ENCODE measurements at places on chromosomes 12 and 14. TPM values are rescaled to one million over a fixed set of nuclear protein-coding genes. Genes with fewer than 3 reads are reported as not detected.

- DNase-seq: no peak
Observed at GRCh38 chr12:132043216-132043615, 93.5 kb downstream of the EP400 start.

- DNase-seq: no peak
Observed at GRCh38 chr12:26379777-26380467, 184.5 kb downstream of the SSPN start.

- DNase-seq: peak; percentile 42
Observed at GRCh38 chr14:103629503-103630121, 601 bp downstream of the KLC1 start.

GRCh38 chr14:69631509-69631908 is 20.1 kb downstream of the SUSD6 start:
- DNase-seq: no peak

DNA sequence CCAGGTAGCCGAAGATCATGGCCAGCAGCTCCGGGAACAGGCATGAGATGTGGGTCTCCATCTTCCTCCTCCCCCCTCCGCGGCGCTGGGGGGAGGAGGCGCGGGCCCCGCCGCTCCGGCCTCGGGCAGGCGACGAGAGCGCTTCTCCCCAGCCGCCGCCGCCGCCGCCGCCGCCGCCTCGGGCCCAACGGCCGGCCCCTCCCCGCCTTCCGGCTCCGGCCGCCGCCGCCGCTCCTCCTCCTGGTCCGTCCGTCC is 448 bp downstream of the FBXL14 start:
- no peak for DNase-seq

DNA sequence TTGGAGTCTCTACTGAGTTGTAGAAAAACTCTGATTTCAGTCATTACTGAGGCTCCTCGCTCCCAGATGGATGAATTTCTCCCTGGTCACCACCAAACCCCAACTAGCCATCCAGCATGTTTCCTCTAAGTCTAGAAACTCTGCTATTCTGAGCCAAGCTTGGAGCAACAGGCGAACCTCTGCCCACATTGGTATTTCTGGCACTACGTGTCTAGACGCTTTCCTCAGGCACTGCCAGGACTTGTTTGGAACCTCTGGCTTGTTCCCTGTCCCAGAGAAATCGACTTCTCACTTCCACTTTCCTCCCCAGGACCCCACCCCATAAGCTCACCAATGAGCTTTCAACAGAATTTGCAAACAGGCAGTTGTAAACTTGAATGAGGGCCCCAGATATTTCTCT is 27.6 kb downstream of the WSCD2 start:
- no peak for DNase-seq

DNA sequence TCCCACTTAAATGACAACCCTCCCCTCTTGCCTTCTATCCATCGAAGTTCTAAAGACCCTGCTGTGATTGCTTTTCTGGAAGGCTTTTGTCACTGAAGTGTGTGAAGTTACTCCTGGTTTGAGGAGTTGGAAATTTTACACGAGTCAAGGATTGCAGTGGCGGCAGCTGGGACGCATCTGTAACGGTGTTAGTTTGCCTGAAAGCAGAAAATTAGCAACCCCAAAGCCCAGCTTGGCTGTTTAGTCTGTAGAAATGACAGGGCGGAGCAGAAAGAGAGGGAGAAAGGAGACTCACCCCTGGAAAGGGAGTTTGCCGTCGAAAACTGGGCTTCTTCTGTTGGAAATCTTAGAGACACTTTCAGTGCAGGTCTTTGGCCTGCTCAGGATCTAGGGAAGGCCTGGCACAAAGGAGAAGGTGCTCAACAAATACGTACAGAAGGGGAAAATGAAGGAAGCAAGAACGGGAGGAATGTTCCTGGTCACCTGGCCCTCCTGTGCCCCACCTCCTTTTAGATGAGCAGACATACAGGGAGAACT is 931 bp upstream of the MYF5 start:
- DNase-seq: no peak

GRCh38 chr12:132364348-132364902 is 35.0 kb upstream of the GALNT9 start:
- DNase-seq: no peak

DNA sequence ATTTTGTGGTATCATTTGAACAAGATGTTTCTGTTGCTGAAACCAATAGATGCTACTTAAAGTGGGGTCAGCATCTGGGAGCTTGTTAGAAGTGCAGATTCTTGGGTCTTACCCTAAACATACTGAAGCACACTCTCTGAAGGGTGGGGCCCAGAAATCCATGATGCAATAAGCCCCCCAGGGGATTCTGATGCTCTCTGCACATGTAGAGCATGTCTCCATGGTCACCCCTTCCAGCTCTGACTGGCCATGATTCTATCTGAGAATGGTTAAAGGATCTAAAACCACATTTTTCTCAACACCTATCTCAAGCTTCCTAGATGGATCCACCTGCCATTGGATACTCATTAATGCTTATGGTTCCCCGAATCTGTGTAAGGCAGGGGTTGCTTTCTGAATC is 20.4 kb downstream of the JDP2 start:
- DNase-seq: no peak

- DNase-seq: no peak
Observed at GRCh38 chr12:113888435-113888834, 77.7 kb downstream of the RBM19 start.

DNA sequence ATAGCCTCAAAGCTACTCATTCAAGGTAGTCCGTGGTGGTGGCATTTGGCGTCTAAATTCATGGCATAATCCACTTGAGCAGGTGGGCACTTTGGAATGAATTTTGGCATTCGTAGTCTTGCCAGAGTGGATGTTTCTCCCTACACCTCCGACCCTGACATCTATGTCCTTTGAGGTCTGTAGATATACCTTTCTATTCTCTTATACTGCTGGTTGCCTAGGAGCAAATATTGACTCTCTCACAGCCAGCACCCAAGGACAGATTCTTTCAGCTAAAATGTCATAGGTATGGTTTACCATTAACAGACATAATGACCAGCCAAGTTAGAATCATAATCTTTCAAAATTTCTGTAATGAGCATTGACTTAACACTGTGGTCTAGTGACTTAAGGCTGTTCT is 47.4 kb upstream of the FLRT2 start:
- DNase-seq: no peak

- no peak for DNase-seq
Observed at GRCh38 chr12:57615637-57616036, 4.4 kb downstream of the ARHGEF25 start.

- DNase-seq: peak; percentile 14
Observed at GRCh38 chr12:22282283-22282682, 52.2 kb downstream of the ST8SIA1 start.

The CCDC77 gene
- 6.0 TPM for total RNA-seq

The INHBC gene
- not detected for total RNA-seq

The HSP90AA1 gene
- total RNA-seq: 250 TPM

The MSRB3 gene
- 58.8 TPM for total RNA-seq

All from ovary (tissue), 10 donors.